Stimulated activated CD4-positive, alpha-beta T cell treated with anti-CD3 and anti-CD28 coated beads, Interleukin-12 subunit alpha, Interleukin-12 subunit beta, amount 100 ng/mL, for 48 hours (primary cell): ENCODE measurements at places on chromosomes 2 and 18.

GRCh38 chr2:122213312-122213711 is 457.9 kb downstream of the TSN start:
- DNase-seq, result no peak

DNA sequence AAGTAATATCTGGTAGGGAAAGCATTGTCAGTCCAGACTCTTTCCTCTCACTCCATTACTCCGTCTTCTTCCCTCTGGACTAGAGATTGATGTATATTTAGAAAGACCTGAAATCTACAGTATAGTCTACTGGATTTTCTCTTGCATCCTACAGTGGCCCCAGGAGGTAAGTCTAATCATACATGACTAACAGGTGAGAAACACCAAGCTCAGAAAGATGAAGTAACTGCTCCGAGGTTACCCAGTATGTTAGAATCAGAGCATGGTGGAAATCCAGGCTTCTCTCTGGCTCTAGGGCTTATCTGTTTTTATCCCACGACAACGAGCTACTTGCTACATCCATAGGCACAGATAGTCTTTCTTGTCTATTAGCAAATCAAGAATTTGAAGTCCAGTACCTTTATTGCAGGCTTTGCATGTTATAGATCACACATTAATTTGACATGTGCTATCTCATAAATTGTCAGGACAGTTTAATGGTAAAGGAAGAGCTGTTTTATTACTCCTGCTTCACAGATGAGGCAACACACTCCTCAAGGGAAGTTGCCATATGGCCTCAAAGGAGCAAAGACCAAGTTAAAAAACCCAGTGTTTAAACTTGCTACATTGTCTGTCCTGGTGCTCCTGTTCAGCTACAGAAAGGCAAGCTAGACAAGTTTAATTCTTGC is 484.3 kb downstream of the THSD7B start:
- DNase-seq, result no peak

DNA sequence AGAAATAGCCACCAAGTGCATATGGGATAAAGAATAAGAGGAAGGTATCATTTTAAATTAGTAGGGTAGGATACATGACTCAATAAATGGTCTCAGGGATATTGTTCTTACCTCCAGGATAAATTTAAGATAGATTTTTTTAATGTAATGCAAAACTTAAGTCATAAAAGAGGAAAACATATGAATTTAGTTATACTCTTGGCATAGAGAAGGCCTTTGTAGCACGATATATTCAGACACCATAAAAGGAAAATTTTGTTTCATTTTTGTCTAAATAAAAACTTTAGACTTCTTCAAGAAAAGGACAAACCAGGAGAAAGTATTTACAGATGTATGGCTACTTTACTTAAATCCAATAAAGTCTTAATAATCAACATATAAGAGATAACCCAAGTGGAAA is 78.5 kb upstream of the CAB39 start:
- DNase-seq, result no peak

DNA sequence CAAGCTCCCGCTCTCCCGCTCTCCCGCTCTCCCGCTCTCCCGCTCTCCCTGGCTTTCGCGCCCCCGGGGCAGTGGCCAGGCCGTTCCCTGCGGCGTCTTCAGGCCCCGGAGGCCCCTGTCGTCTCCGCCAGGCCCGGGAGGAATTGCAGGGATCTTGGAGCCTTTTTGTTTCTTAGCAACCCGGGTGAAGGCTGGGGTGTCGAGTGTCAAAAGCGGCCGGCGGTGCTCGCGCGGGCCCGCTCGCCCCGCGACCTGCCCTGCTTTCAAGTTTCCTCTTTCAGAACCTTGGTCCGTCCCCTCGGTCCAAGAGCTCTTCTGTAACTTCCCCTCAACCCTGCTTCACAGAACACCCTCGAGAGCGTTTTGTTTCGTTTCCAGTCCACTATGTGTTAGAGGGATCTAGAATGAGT is 1.4 kb downstream of the RNF138 start:
- no peak for DNase-seq

- DNase-seq, result no peak
These were observed 444.9 kb upstream of the MAP2 start for GRCh38 chr2:208978946-208979345.

GRCh38 chr2:16932826-16933225 is 267.2 kb upstream of the CYRIA start:
- no peak for DNase-seq

- DNase-seq, result no peak
These were observed 3.1 kb downstream of the ARL4C start for GRCh38 chr2:234493796-234494195.

GRCh38 chr2:234881413-234882241 is 70.2 kb upstream of the SH3BP4 start:
- DNase-seq, result peak; percentile 45

GRCh38 chr2:26396734-26397298 is 4.9 kb upstream of the DRC1 start:
- DNase-seq, result peak; percentile 41

DNA sequence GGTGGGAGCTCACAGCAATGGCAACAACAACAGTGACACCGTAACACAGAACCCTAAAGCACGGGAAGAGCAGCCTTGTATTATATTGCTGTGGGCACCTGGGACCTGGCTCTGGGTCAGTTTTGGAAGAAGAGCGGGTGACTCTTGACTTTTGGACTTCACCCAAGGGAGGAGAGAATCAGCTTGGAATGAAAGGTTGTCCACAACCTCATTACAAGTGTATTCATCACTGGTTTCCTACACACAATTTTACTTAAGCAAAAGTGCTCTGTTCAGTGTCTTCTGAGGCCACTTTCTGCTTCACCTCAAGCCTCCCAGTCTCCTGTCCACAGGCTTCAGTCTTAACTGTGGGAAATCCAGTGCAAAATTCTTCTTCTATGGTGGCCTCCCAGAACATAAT is 263.8 kb downstream of the KCNE4 start:
- DNase-seq, result no peak

DNA sequence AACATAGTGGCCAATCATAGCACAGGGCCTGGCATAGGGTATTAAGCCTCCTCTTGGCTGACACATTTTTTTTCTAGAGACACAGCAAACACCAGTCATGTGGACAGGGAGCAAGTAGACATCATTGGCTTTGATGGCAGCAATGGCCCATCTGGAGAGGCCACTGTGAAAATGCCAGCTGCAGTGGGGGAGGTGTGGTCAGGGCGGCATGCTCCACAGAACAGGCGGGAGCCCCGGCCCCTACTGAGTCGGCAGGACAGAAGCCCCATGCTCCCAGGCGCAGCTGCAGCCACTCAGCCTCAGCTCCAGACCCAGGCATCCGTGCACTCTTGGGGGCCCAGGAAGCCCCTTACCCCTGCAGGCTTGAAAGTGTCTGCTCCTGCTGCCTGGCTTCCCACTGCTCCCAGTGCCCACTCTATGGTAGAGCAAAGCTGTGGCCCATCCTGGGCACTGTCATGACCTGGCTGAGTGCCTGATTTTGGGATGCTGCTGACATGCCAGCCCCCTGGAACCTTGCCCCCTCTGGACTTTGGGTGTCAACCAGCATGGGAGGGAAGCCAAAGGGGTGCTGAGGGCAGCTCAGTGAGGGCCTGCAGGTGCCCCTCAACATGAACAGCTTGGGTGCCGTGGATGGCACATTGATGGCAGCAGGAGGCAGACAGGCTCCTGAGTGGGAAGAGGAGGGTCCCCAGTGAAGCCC is 23.3 kb upstream of the UBE2F start:
- DNase-seq, result no peak

DNA sequence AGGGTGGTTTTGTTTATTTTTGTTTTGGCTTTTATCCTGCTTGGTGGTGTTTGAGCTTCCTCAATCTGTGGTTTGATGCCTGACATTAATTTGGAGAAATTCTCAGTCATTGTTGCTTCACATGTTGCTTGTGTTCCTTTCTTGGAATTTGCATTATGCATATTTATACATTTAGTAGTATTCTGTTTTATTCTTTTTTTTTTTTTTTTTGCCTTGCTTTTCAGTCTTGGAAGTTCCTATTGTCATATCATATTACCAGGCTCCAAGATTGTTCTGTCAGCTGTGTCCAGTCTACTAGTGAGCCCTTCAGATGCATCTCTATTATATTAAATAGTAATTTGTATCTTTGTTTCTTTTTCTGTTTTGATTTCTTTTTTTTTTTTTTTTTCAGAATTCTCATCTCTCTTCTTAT is 77.0 kb downstream of the EPC2 start:
- DNase-seq, result no peak

GRCh38 chr2:189369566-189369965 is 71.7 kb upstream of the WDR75 start:
- DNase-seq, result no peak

DNA sequence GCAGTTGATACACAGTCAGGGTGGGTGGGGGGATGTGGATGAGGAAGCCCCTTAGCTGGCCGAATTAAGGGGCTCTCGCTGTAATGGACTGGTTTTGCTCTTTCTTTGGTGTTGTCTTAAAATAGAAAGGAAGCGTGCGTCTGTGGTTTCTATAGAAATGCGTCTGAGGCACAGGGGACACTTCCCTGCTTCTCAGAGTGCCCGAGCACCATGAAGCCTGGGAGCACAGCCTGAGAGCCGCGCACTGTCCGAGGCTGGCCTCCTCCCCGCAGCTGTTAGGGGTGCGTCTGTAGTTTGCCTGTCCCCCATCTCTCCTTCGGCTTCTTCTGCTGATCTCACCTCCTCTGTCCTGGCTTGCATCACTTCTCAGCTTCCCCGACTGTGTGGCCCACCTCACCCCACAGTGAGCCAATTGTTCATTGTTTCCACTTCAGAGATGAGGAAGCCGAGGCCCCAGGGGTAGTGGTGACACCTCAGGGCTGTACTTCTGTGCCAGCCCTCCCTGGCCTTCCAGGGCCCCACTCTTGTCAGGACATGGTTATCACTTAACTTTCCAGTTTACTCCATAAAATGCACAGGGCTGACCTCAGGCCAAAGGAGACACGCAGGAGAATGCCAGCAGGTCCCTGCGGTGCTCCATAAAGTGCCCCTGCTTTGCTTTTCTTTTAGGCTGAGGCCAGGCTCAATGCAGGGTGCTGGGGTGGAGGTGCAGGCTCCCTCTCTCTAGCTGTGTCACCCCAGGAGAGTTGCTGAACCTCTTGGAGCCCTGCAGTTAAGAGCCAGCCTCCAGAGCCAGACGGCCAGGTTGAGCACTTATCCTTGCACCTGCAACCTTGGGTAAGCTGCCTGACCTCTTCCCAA is 210.6 kb downstream of the SEPTIN10 start:
- DNase-seq, result peak; percentile 31

- DNase-seq, result no peak
These were observed 49.1 kb upstream of the HS6ST1 start for GRCh38 chr2:128367601-128368359.

DNA sequence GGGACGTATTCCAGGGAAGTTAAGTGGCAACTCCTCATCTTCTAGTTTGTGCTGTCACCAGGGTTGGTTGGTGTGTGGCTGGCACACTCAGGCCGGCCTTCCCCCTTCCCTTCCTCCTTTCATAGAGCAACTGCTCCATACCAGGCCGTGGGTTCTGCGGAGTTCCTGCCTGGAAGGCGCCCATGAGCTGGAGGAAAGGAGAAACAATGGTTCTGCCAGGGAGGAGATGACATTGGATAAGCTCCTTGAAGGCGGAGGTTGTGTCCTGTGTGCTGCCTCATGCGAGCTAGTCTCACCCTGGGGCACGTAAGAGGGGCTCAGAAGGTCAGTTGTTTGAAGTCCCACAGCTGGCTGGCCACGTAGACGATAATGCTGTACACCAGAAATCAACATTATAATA is 19.2 kb downstream of the ASAP2 start:
- no peak for DNase-seq

DNA sequence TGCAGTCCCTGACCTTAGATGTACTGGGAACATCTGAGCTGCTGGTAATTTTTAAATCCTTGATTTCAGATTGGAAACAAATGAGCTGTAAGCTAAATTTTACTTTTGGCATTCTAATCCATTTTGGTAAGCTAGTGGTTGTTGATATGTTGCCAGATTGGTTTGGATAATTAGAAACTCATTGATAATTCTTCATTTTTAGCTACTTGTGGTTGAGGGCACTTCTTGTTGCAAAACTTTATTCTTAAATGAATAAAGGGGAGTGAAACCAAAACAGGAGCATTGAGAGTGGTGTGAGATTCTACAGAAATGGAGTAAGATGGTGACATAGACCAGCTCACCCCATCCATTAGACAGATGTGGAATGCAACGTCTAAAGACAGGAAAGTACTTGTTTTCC is 64.5 kb downstream of the ITGB1BP1 start:
- no peak for DNase-seq

DNA sequence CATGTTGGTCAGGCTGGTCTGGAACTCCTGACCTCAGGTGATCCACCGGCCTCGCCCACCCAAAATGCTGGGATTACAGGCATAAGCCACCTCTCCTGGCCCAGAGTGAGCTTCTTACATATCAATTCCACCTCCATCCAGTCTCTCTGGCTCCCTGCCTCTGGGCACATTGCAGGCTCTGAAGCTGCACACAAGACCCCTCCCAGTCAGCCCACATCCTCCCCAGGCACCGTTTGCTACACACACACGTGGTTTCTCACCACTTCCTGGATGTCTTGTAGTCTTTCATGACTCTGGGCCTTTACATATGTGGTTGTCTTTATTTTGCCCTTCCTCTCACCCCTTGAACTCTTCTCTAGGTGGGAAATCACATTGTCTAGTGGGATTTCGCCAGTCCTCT is 64.0 kb upstream of the CABLES1 start:
- peak; percentile 56 for DNase-seq

DNA sequence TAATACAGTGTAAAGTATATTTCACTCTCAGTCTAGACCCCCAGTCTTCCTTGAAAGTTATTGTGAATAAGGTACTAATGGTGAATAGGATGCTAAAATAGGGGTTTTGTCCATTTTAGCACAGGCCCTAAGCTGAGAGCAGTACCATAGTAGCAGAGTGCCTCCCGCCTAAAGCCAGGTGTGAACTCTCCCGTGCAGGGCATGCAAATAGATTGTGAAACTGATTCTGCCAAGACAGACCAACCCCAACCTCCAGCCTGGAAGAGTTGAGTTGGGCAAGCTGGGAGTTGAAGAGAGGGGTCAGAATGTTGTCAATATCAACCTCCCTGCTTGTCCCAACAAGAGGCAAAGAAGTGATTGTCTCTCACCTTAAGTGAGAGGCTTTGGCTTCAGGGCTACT is 97.4 kb upstream of the CYRIA start:
- no peak for DNase-seq

GRCh38 chr2:186695081-186695756 is 1.4 kb downstream of the FAM171B start:
- DNase-seq, result no peak

GRCh38 chr2:179106676-179107428 is 56.9 kb upstream of the CCDC141 start:
- DNase-seq, result no peak

- no peak for DNase-seq
These were observed 61.9 kb downstream of the SPRED2 start for GRCh38 chr2:65370387-65371073.

GRCh38 chr2:137947728-137948336 is 16.4 kb upstream of the HNMT start:
- DNase-seq, result peak; percentile 16
